ENCODE measurements at places on chromosomes 2 and 18.

DNA sequence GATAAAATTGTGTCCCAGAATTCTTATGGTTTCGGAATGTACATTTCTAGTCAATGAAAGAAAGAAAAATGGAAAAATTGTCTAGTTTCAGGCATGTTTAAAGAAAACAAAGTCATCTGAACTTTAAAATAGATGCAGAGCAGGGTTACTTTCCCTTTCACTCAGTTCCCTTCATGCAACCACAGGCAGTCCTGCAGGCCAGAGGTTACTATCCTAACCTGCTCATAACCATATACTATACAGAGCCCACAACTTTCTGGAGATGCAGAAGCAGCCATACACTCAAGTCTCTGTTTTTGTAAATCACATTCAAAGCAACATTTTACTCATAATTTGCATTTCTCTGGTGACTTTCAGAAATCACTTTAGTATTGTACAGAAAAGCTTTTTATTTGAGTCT is 690.3 kb downstream of the MBD2 start:
- no peak for DNase-seq

- DNase-seq = no peak
Measured at GRCh38 chr2:40302751-40303325, 149.1 kb downstream of the SLC8A1 start.

DNA sequence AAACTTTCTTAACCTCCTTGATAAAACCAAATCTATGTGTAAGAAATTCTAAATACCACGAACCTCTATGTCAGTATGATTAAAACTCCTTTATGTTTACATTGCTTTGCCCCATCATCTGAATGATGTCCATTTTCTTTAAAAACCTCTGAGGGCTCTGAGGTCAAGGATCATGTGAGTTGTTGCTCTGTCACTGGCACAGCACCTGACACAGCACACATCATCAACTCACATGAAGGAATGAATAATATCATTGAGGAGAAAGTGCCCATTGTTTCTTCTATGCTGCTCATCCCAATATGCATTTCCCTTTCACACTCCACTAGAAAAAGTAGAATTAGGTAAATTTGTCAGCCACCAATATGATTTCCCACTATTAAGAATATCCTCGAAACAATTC is 1178.7 kb upstream of the NRXN1 start:
- no peak for DNase-seq

DNA sequence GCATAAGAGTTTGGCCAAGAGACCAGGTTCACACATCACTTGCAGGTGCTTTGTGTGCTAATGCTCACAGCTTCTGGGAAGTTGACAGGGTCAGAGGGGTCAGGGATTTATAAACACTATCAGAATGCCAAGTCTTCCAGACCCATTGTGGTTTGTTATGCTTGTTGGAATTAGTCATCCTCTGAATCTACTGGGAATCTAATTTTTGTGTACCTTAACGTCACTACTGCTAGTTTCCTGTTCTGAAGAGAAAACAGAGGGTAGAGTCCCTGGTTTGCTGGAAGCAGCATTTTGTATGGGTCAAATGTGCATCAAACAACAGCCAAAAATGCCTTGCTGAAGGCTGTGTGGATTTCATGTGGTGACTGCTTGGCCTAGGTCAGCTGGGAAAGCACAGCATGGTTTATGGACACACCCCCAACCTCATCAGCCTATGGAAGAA is 33.3 kb downstream of the ANTXR1 start:
- no peak for DNase-seq

DNA sequence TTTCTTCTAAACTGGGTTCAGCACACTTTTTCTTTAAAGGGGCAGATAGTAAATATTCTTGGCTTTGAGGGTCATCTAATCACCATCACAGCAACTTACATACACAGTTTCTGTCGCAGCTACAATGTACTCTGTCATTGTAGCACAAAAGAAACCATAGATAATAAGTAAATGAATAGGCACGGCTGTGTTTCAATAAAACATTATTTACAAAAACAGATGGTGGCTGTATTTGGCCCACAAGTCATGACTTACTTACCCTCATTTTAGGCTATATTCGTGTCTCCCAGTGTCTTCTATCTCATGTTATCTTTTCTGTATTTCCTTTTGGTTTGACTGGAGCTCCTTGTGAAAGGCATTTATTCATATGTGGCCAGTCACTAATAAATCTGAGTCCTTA is 168.3 kb downstream of the MAP2 start:
- no peak for DNase-seq

DNA sequence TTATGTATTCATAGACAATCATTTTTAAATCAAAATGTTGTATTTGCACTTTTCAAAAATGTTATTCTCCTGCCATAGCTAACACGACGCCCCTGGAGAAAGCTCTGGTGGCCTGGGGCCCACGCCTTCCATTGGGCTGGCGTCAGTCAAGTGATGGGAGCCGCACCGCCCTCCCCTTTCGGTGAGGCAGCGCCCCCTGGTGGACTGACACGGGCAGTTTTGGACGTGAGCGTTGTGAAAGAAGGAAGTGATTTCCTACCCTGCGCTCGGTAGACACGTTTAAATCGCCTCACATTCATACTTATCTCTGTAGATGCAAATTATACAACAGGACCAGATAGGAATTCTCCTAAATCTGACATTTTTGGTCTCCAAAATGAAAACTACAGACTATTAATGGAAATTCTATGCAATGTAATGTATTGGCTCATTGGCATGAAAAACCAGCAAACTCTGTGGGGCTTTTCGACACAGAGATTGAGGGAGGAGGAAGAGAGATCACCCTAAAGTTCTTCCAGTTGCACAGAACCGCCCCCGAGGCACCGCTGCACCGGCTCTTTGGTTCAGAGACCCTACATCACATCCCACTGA is 326.2 kb upstream of the SOX11 start:
- no peak for DNase-seq

DNA sequence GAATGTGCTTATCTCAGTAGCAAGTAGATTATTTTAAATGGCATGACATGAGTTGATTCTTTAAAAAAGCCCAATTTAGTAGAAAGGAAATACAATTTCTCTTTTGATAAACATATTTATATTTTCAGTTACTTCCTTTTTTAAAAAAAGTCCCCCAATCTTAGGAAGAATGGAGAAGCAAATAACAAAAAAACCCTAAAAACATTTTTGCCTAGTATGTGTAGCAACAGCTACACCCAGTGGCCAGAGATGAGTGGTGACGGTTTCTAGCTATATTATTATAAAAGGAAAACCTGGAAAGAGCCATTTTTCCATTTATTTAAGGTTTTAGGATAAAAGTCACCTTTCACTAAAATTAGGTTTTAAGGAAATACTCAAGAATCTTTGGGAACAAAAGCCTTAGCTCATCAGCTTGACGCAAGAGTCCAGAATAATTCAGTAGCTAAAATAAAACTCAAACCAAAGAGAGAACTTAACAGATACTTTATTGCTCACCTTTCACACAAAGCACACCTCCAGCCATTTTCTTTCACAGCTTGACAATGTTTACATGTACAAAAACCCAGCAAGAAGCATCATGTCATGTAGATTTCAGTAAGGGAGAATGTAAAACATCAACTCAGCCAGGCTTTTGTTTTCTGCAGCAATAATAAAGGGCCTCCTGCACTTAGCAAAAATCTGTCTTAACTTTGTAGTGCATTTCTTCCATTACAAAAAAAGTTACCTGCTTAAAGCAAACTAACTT is 15.7 kb downstream of the FAM98A start:
- DNase-seq = peak; percentile 26

DNA sequence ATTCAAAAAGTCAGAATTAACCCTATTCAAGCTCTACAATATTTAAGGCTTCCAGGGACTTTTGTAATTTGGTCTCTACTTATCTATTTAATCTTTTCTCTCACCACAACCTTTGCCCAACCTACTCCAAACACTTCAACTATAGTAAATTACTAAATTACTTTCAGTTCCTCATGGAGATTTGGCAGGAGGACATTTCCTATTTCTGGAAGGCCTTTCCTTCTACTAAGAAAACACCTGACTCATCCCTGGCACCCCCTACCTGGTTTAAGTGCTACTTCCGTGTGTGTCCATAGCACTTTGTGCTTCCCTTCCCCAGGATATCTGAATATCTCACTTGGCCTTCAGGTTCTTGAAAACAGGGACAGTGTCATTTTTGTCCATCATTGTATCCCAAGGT is 96.3 kb downstream of the UPP2 start:
- DNase-seq = no peak

DNA sequence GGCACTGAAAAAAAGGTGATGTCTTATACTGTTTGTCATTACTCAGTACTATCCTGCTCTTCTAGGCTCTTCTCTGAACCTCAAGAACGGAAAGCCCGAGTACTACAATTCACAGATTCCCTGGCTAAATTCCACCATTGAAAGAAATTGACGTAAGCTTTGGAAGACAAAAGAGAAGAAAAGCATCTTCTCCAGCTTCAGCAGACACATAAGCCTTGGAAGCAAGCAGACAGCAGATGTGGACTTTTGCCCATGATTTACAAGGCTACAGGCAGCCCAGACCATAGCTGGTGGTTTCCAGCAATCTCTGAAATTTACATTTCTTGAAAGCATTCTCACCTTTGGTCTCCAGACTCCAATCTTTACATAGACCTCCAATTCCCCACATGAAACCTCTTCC is 289.0 kb downstream of the C1D start:
- DNase-seq = no peak

GRCh38 chr2:239397931-239398471 is 2.8 kb downstream of the HDAC4 start:
- no peak for DNase-seq

DNA sequence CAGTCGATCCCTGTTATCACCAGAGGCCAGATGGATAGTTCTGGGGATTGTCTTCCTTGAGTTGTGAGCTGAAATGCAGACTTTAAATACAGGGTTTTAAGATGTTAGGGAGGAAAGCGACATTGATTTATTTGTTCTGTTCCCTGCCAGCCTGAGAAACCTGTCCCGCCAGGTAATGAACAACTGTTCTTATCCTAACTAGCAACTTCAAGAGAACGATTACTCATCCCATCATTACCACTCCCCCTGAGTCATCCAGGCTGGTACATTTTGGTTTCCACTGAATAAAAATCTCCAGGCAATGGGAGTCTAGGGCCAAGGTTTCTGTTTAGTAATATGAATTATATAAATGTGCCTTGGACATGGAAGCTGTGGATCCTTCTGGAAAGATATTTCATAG is 131.2 kb downstream of the LYPD6B start:
- no peak for DNase-seq

DNA sequence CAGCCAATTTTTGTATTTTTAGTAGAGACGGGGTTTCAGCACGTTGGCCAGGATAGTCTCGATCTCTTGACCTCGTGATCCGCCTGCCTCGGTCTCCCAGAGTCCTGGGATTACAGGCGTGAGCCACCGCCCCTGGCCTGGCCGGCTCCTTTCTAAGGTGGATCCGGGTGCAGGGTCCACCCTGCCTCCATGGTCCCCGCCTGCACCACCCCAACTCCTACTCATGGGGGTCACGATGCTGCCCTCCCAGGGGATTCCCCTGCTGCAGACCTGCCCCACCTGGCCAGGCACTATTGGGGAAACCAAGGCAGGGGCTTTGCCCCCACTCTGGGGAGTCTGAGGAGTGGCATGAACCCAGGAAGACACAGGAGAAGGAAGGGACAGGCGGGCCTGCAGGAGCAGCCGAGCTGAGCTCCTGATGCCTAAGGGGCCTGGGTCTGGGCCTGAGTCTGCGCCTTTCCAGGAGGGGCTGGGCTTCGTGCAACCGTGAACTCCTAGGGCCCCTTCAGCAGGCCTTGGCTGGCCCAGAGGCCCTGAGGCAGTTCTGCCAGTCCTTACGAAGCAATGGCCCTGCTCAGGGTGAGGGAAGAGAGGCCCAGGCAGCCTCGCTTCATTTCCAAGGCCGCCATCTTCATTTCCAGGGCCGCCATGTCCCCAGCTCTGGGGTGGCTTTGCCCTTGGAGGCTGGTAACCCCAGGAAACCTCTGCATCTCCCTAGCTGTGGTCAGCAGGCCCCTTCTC is 67.2 kb upstream of the SMAD7 start:
- DNase-seq = no peak

DNA sequence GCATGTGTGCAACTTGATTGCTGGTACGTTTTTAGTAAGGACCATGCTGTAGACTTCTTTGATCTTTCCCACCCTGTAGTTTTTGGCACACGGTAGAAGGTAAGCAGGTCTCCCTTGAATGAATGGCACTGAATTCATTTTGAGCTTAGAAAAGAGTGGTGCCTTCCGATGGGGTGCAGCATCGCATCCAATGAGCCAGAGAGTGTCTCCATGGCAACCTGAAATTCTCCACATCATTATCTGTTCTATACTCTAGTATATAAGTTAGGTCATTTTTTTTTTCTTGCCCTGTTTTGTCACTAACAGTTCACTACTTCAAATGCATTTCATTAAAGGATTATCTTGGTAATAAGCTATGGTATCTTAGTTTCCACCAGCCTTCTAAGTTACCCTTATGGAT is 81.2 kb upstream of the REV1 start:
- DNase-seq = no peak

- DNase-seq = no peak
Measured at GRCh38 chr18:70086085-70086484, 119.4 kb downstream of the RTTN start.

- DNase-seq = no peak
Measured at GRCh38 chr18:42486271-42486670, 531.2 kb downstream of the PIK3C3 start.

DNA sequence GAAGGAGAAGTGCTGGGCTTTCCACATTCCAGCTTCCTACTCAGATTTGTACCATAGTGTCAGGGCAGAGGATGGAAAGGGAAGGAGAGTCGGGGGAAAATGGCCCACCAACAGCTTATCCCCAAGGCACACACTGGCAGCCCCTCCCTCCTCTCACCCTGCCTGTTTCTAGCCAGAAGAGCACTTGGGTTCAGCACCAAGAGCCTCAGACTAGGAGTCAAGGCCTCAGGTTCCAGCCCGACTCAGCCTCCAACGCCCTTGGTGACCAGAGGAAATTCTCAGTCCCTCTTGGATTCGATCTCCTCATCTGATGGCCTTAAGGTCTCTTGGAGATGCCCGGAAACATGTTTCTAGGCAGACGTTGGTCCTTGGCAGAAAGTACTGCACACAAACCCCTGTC is 53.9 kb downstream of the TNS1 start:
- DNase-seq = no peak

- peak; percentile 36 for DNase-seq
Measured at GRCh38 chr2:75403991-75404428, 156.7 kb downstream of the EVA1A start.

DNA sequence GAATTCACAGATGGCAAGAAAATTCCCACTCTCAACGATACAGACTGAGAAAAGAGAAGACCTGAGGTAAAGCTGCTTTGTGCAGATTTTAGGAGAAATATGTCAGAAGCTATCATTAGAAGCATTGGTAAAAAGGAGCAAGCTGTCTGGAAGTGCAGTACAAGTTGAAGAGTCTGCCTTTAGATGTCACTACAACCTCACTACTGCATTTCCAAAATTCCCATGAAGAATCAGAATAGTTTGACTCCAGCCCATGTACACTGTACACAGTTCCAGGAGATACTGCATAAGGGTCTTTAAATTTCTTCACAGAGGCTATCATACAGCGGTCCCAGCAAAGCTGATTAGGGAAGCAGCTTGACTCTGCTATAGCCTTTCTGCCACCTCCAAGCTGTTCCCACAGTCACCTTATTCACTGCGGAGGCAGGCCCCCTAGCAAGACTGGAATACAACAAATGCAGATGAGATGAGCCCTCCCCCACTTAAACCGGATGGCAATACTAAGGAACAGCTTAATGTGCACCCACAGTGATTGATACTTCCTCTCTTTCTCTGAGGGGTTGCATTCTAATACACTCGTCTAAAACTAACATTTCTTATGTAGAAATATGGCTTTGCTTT is 527.4 kb downstream of the TMEM182 start:
- no peak for DNase-seq
